ENCODE measurements at places on chromosomes 2 and 18. TPM values are rescaled to one million over a fixed set of nuclear protein-coding genes. Genes with fewer than 3 reads are reported as not detected.

The DLGAP1 gene
- 6.0 TPM for total RNA-seq

The DYSF gene
- 287 TPM for total RNA-seq

The TTC32 gene
- 25.0 TPM for total RNA-seq

The RGPD6 gene
- 37.8 TPM for total RNA-seq

The RSAD2 gene
- total RNA-seq, result 6.8 TPM

The WNT10A gene
- total RNA-seq, result 3.6 TPM

The ALPG gene
- total RNA-seq, result not detected

The ABCG8 gene
- not detected for total RNA-seq

The NPAS2 gene
- 8.6 TPM for total RNA-seq

The CNRIP1 gene
- 12.1 TPM for total RNA-seq

The LOXHD1 gene
- total RNA-seq, result 6.0 TPM

The SCN9A gene
- 21.1 TPM for total RNA-seq

The MC2R gene
- total RNA-seq, result not detected

The TBR1 gene
- total RNA-seq, result not detected

The SUCLG1 gene
- total RNA-seq, result 58.3 TPM

The SERPINB13 gene
- total RNA-seq, result not detected

The ADAM23 gene
- 0.33 TPM for total RNA-seq

The PRSS56 gene
- total RNA-seq, result not detected

The CCDC141 gene
- total RNA-seq, result 12.0 TPM

The ALPI gene
- total RNA-seq, result not detected

The FRZB gene
- total RNA-seq, result 48.4 TPM

The IL1B gene
- total RNA-seq, result 16.9 TPM

The ESPNL gene
- total RNA-seq, result 1.5 TPM

The CYP27C1 gene
- 0.11 TPM for total RNA-seq

The ST6GAL2 gene
- total RNA-seq, result not detected

The KLHL14 gene
- total RNA-seq, result 21.0 TPM

The ALKAL2 gene
- 3.3 TPM for total RNA-seq

The GALR1 gene
- not detected for total RNA-seq

The EMILIN1 gene
- 62.5 TPM for total RNA-seq

All from spleen (tissue), 13 donors.